Body of pancreas (tissue), 4 donors: ENCODE measurements at places on chromosomes 4 and X.

DNA sequence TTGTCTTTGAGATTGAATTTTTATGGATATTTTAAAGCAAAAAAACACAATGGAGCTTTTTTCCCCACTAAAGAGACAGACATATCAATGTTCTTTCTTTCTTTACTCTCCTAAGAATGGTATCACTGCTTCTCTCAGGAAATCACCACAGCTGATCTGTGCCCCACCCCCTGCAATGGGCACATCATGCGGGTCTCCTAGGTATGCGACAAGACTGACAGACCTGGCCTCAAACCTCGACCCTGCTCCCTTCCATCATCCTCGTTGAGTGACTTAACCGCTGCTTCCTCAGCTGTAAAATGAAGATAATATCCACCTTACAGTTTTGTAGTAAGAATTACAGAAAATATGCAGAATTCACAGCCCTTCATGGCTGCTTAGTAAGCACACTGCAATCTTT, 58.3 kb downstream of the LEF1 start:
- peaks cover 4% of the 10 kb centered on the region for H3K4me1 ChIP-seq
- no peaks in the 10 kb centered on the region for H3K36me3 ChIP-seq

DNA sequence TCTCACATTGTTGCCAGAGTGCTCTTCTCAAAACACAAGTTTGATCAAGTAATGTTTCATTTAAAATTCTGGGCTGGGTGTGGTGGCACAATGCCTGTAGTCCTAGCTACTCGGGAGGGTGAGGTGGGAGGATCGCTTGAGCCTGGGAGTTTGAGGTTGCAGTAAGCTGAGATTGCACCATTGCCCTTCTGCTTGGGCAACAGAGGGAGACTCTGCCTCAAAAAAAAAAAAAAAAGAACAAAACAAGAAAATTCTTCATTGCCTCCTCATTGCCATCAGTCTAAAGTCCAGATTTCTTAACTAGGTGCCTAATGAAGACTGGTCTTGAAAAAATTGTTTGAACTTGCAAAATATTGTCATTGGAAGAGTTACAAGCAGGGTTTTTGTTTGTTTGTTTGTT, 120.1 kb downstream of the MFAP3L start:
- no peak overlapping the region for H3K27ac ChIP-seq
- H3K4me1 ChIP-seq = no peaks in the 10 kb centered on the region
- DNase-seq = no peak
- no peaks in the 10 kb centered on the region for H3K27me3 ChIP-seq

- DNase-seq = no peak
- no peak overlapping the region for H3K4me3 ChIP-seq
- H3K27ac ChIP-seq = no peak overlapping the region
- H3K27me3 ChIP-seq = no peaks in the 10 kb centered on the region
These were observed 25.7 kb upstream of the CSF2RA start for GRCh38 chrX:1242891-1243402.

DNA sequence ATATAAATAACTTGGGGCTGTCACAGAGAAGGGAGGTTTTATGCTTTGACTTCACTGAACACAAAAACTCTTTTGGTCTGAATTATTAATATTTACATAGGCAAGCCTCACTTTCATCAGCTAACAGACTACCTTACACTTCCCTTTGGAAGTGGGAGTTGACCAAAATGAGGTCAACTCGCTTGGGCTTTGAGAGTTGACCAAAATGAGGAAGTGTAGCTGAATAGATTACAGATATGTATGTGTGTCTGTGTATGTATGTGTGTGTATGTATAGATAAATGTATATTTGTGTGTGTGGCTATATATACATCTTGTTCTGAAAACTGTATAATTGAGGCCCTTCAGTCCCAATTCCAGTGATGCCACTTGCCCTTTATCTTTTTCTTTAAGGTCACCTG, 113.3 kb upstream of the IL13RA1 start:
- no peaks in the 10 kb centered on the region for H3K36me3 ChIP-seq
- no peak overlapping the region for H3K27ac ChIP-seq
- no peaks in the 10 kb centered on the region for H3K4me1 ChIP-seq
- H3K27me3 ChIP-seq = no peaks in the 10 kb centered on the region
- no peak for DNase-seq
- no peak overlapping the region for H3K4me3 ChIP-seq

GRCh38 chr4:96766359-96766758, 926.5 kb downstream of the PDHA2 start:
- H3K36me3 ChIP-seq = no peaks in the 10 kb centered on the region
- no peak for DNase-seq
- H3K27me3 ChIP-seq = no peaks in the 10 kb centered on the region
- H3K4me3 ChIP-seq = no peak overlapping the region
- no peaks in the 10 kb centered on the region for H3K4me1 ChIP-seq

DNA sequence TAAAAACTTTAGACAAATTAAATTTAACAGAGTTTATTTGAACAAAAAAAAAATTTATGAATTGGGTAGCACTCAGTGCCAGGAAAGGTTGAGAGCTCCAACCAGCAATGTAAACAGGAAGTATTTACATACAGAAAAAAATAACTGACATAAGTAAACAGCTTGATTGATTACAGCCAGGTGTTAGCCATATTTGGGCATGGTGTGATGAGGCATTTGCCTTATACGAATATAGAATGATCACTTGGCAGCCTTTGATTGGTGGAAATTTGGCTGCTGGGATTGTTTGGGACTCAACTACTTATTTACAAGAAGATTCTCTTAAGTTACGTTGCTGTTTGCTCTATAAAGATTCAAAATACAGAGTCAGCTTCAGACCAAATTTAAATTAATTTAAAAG, 172.0 kb downstream of the ADAM29 start:
- no peak for DNase-seq
- no peak overlapping the region for H3K4me3 ChIP-seq
- no peaks in the 10 kb centered on the region for H3K4me1 ChIP-seq
- H3K27me3 ChIP-seq = no peaks in the 10 kb centered on the region
- H3K36me3 ChIP-seq = no peaks in the 10 kb centered on the region

DNA sequence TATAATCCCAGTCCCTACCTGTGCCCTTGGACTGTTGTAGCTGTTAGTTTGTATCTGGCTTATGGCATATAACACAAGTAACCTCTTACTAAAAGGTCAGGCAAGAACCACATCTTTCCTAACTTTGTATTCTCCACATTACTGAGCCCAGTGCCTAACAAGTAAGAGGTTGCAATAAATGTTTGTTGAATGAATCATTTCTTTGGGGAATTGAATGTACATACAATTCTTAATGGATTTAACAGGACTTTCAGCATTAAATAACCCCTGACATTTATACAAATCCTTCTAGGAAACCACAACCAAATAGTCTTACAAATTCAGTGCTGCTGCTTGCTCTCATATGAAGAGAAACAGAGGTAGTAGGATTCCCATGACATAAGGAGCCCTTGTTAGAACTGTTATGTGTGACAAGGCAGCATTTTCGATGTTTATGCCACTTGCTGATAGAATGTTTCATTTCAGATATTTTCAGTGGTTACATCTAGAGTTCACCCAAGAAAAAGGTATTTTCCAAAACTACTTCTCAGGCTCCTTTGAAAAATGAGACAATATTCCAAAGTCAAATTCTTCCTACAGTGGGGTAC, 62.0 kb downstream of the MBNL3 start:
- no peak overlapping the region for H3K4me3 ChIP-seq
- H3K36me3 ChIP-seq = no peaks in the 10 kb centered on the region
- no peak overlapping the region for H3K27ac ChIP-seq

DNA sequence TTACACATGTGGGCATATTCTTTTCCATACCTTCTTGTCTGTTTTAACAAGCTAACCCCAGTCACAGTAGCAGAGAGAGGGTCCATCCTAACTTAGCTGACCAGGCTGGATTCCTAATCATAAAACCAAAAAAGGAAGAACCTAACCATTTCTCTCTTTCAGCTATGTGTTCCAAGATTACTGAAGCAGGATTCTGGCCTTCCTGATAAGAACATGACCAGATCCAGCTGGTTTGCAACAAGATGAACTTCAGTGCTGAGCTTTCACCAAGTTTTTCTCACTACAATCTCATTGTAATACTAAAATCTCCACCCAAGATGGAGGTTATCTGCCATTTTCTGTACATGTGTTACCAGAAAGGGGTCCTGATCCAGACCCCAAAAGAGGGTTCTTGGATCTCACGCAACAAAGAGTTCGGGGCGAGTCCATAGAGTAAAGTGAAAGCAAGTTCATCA, 20.4 kb upstream of the UBA6 start:
- H3K27ac ChIP-seq = no peak overlapping the region
- DNase-seq = no peak
- H3K27me3 ChIP-seq = no peaks in the 10 kb centered on the region
- no peaks in the 10 kb centered on the region for H3K36me3 ChIP-seq

GRCh38 chr4:168831585-168831918, 178.5 kb downstream of the CBR4 start:
- H3K27ac ChIP-seq = no peak overlapping the region
- H3K4me3 ChIP-seq = peak overlapping the region; percentile 60
- H3K27me3 ChIP-seq = peaks cover 13% of the 10 kb centered on the region
- H3K4me1 ChIP-seq = peaks cover 18% of the 10 kb centered on the region
- no peaks in the 10 kb centered on the region for H3K36me3 ChIP-seq
- no peak for DNase-seq

DNA sequence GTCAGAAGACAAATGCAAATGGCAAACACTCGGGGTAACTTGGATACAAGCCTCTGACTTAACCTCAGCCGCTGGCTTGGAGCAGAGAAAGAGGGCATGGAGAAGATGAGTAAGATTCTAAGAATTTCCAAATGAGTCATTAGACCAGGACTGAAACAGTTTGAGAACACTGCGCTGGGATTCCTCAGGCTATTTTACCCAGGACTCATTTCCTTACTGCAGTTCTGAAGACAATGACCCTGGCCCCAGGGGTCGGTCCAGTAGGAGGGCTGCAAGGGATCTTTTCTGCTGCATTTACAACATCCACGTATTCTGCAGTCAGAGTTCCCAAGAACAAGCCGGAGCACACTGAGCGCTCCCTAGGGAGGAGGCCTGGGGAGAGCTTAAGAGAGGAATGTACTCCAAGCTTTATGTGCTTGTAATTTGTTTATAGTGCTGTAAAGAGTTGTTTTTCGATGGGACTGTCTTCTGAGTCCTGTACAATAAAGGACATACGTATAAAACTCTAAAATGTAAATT, 27.3 kb upstream of the SORBS2 start:
- H3K36me3 ChIP-seq = no peaks in the 10 kb centered on the region
- H3K4me3 ChIP-seq = no peak overlapping the region
- H3K27ac ChIP-seq = peak overlapping the region; percentile 79
- DNase-seq = peak; percentile 23

DNA sequence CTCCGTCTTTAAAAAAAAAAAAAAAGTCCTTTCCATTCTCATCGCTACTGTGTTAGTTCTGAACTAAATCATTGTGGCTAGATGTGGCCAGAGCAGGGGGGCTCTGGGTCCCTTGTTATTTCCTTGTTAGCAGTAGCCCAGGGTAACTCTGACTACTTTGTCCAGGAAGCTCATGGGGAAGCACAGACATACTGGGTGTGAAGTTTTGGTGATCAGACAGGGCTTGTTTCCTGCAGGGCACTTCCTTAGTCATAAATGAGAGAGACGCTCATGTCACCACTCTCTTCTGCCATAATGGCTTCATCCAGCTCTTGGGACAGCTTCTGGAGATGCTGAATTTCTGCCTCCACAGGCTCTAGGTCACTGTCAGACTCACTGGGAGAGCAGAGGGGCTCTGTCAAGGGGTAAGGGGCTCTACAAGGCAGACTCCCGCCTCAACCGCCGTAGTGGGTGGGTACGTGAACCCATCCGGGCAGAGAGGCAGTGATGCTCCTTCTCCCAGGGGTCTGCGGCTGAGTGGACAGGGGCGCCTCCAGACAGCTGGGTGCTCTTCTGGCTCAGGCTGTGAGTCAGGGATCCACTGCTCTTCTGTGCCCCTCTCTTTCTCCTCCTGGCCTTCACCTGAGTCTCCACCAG, 12.9 kb downstream of the STIM2 start:
- no peaks in the 10 kb centered on the region for H3K36me3 ChIP-seq
- H3K27me3 ChIP-seq = no peaks in the 10 kb centered on the region

DNA sequence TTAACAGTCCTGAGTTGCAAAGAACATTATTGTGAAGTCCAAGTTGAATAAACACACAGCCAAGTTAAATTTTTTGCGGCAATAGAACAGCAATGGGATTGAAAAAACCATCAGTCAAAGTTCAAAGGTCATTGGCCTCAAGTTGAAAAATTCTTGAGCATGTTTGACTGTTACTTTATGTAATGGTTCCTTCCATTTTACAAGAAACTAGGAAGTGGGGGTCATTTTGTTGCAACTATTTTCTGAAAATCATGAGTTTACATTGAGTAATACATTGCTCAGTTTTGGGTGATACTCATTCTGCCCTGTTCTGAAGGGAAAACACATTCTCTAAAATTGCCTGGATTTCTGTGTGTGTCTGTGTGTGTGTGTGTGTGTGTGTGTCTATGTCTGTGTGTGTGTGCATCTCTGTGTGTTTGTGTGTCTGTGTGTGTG, 5.2 kb upstream of the IRF2 start:
- H3K4me3 ChIP-seq = no peak overlapping the region
- H3K36me3 ChIP-seq = no peaks in the 10 kb centered on the region
- no peak for DNase-seq
- peaks cover 25% of the 10 kb centered on the region for H3K4me1 ChIP-seq
- H3K27ac ChIP-seq = no peak overlapping the region

DNA sequence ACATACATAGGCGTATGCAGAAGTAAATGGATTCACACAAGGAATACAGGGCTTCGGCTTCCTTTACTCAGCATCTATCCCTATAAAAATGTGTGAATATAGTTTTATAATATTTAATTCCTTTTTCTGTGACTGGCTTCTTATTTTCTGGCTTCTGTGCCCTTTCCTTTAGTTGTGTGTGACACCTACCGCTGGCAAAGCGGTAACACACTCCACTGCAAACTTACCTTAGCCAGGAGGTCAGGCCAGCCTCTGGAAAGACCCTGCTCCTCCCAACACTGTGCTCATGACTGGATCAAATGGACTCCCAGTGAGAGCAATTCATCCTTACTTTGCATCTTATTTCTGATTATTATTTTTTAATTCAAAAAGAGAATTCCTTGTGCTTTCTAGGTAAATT, 244.2 kb downstream of the ANK2 start:
- H3K27me3 ChIP-seq = no peaks in the 10 kb centered on the region
- DNase-seq = no peak
- H3K4me1 ChIP-seq = no peaks in the 10 kb centered on the region
- no peak overlapping the region for H3K27ac ChIP-seq
- H3K36me3 ChIP-seq = no peaks in the 10 kb centered on the region
- H3K4me3 ChIP-seq = no peak overlapping the region
